Esophagus mucosa (tissue), 1 donor: ENCODE measurements at places on chromosomes 11 and 22. TPM values are rescaled to one million over a fixed set of nuclear protein-coding genes. Genes with fewer than 3 reads are reported as not detected.

The MYBPC3 gene
- total RNA-seq, result not detected

The MOGAT2 gene
- total RNA-seq, result 0.60 TPM

The C1QTNF4 gene
- not detected for total RNA-seq

The SAA2 gene
- total RNA-seq, result 19.0 TPM

The OR8A1 gene
- total RNA-seq, result not detected

The C11orf16 gene
- total RNA-seq, result not detected

The RAB39A gene
- not detected for total RNA-seq

The MIOX gene
- total RNA-seq, result not detected
